ENCODE measurements at places on chromosomes 2 and 18. TPM values are rescaled to one million over a fixed set of nuclear protein-coding genes. Genes with fewer than 3 reads are reported as not detected.

DNA sequence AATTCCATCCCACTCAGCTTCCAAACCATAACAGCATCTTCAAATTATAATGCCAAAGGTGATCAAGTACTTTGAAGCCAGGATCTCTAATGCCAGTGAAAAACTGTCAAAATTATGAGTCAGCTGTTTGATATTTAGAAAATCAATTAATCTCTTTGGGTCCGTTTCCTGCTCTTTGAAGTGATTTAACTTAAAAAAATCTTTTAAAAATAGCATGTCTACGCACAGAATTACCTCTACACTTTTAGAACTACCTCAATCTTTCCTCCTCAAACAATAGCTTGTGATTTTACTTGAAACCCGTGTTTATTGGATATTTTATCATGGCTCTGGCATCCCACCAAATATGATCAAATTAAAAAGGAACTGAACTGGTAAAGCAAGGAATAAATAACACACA is 31.3 kb upstream of the TANK start:
- ATAC-seq, result no peak

- no peak for ATAC-seq
Measured at GRCh38 chr2:11588228-11589110, 54.6 kb downstream of the GREB1 start.

MEP1B gene
- total RNA-seq, result 0.17 TPM

EN1 gene
- total RNA-seq, result 0.96 TPM

DNA sequence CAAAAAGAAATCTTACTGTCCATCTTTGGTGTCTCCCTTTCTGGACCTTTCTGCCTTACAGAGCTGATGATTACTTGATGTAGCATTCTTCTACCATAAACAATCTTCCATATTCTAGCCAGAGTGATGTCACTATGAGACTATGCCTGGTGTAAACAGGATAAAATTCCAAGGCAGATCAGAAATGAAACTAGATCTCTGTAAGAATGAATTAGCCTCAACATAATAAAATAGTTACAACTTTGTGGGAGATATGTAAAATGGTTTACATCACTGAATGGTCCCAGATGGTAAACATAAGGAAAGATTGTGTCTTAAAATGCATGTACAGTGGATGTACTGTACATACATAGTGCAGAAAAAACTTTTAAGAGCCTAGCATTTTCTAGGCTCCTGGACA is 112.3 kb upstream of the ZNF521 start:
- ATAC-seq, result no peak

PDK1 gene
- 18.0 TPM for total RNA-seq

- no peak for ATAC-seq
Measured at GRCh38 chr2:74815941-74816340, 18.0 kb upstream of the HK2 start.

DNA sequence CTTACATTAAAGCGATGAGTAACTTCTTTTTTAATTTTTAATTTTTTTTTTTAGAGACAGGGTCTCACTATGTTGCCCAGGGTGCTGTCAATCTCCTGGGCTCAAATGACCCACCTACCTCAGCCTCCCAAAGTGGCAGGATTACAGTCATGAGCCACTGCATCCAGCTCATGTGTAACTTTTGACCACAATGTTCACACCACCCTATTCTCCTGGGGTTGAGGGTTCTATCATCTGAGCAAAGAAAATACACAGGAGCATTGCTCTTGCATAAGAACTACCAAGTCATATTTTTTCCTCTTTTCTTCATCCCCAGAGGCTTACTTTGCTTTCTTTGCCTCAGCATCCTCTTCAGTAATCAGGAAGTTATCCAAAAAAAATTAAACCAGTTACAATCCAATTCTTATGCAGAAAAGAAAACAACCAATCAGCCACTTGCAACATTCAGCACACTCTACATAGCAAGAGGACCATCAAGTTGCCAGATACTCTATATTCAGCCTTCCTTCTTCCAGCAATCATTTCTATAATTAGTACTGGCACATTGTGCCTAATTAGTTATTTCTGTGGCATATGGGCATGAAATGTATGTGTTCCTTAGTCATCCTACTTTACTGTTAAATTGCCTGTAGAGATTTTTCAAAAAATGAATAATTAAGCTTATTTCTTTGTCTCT is 345.6 kb downstream of the AKAIN1 start:
- ATAC-seq, result no peak

GRCh38 chr2:236241181-236242056 is 22.8 kb downstream of the ASB18 start:
- ATAC-seq, result no peak

UGT1A10 gene
- total RNA-seq, result not detected

GRCh38 chr2:172735582-172736423 is at the start of gene RAPGEF4:
Gene RAPGEF4, plus strand, starts transcription at chr2:172735845. Its CDS starts 139 bp downstream, at chr2:172735984.
- ATAC-seq, result peak; percentile 91

- ATAC-seq, result no peak
Measured at GRCh38 chr2:44430342-44430741, 68.6 kb downstream of the CAMKMT start.

DNA sequence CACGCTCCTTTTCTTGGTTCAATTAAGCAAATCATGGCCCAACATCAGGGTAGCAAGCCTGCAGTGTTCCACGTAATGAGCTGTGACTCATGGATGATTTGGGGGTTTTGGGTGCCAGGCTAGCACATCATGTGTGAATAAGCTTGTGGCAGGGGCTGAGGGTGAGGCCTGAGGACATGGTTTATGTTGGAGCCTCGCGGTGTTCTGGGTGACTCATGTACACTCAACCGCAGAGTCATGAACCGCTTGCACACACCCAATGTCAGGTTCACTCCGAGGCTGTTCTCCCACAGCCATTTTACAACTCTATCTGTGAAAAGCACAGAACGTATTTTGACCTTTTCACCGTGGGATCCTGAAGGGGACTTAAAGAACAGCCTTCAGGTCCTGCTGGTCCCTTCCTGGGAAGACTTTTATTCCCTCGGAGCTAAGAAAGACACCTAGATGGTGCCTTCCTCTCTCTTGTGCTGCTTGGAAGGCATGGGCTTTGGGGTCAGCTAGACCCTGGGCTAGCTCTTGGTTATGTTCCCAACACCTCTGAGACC is 139.9 kb upstream of the ZEB2 start:
- no peak for ATAC-seq

RAB31 gene
- 59.9 TPM for total RNA-seq

GRP gene
- not detected for total RNA-seq

GRCh38 chr2:83051538-83052170 is 1407.4 kb downstream of the SUCLG1 start:
- ATAC-seq, result no peak

GRCh38 chr2:103232865-103233264 is 471.0 kb downstream of the TMEM182 start:
- no peak for ATAC-seq

GRCh38 chr18:7157760-7158159 is 40.2 kb upstream of the LAMA1 start:
- no peak for ATAC-seq

DNA sequence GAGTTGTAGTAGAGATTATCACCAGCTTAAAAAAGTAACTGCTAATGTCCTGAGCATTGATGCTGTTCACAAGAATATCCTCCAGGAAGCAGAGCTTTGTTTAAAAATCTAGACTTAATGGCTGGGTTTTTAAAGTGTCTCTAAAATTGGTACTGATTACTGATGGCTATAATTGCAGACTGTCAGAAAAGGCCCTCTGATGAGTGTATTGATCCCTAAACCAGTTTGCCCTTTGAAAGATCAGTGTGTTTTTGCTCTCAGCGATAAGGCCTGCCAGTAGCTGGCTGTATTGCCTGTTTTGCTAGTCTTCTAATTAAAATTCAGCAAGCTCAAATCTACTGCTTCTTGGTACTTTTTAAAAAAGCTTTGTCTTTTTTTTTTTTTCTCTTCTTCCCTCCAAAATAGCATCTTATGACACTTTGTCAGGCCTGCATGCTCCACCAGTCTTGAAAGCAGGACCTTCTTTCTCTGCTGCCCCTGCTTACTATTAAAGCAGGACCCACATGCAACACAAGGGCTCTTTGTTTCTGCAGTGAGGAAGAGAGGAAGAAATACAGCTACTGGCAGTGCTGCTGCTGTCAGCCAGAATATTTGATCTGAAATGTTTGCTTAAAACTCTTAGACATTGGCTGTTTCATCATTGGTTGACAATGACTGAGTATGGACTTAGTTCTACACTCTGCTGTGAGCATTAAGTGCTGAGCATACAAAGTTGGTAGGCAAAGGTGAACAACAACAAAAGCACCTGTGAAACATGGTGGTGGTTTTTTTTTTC is 1.8 kb downstream of the SEC11C start:
- no peak for ATAC-seq

GREB1 gene
- total RNA-seq, result 23.3 TPM

DNA sequence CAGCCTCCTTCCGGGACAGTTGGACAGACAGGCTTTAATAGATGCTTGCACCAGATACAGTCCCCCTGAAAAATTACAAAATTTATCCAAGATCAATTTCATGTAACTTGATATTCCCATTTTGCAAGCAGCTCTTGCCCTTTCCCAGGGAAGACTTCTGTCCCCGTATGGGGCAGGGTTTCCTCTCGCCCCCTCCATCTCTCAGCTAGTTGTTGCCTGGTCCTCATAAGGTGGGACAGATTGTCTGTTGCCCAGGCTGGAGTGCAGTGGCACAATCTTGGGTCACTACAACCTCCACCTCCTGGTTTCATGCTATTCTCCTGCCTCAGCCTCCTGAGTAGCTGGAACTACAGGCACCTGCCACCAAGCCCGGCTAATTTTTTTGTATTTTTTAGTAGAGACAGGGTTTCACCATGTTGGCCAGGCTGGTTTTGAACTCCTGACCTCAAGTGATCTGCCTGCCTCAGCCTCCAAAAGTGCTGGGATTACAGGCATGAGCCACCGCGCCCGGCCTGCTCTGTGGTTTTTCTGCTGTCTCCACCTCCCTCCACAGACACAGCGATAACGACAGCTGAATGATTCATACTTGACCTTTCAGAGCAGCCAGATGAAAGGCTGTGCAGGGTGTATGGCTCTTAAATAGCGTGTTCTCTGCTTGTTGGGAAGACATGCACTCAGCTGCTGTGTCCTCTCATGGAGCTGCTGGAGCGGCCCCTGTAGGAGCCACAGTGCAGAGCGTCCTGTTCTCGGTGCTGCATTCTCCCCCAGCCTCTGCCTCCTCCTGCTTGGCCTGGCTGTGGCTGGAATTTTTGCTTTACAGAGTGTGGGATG is 61.4 kb downstream of the TTC39C start:
- ATAC-seq, result peak; percentile 94

KHK gene
- 4.7 TPM for total RNA-seq

MEMO1 gene
- 35.0 TPM for total RNA-seq

DNA sequence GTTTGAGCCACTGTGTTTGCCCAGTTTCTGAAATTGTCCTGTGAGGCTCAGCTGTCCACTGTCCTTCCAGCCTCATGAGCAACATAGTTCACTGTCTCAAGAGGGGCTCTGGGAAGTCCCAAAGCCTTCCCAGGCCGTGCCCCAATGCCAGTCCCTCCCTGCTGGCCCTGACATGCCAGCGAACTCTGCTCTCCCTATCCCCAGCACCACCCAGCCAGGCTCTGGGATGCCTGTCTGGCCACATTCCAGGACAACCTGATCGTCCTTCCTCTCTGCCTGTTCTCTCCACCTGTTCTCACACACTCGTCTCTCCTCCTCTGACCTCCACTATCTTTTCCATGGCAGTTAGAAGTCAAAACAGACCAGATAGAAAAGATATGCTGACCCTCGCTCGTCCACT is 278.0 kb upstream of the ID2 start:
- ATAC-seq, result no peak

LRRTM1 gene
- 0.15 TPM for total RNA-seq

UPP2 gene
- not detected for total RNA-seq

GRCh38 chr2:67510745-67511144 is 113.6 kb downstream of the ETAA1 start:
- ATAC-seq, result no peak

TIGD1 gene
- total RNA-seq, result 10.2 TPM

- ATAC-seq, result no peak
Measured at GRCh38 chr2:99279969-99280695, 20.9 kb downstream of the LYG1 start.

GRCh38 chr18:21194871-21195771 is 46.9 kb upstream of the GREB1L start:
- no peak for ATAC-seq

GRCh38 chr2:59462422-59463197 is 1090.8 kb downstream of the BCL11A start:
- peak; percentile 48 for ATAC-seq

DNA sequence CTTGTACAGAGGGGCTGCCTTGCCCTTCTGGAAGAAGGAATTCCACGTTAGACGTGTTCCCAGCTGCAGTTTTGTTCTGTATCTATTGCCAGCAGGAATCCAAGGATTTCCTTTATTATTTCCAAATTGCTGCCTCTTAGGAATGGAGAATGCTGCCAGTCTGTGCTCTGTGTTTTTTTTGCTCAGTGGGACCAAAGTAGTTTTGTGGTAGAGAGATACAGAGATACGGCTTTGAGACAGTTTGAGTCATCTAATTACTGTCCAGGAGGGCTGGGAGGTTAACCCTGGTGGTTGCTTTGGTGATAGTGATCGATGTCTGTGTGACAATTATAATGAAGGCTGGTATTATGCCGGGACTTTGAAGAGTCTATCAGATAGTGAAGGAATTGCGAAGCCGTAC is 26.3 kb downstream of the ASAP2 start:
- no peak for ATAC-seq

GRCh38 chr2:101199251-101199791 is 48.1 kb upstream of the TBC1D8 start:
- no peak for ATAC-seq

DNA sequence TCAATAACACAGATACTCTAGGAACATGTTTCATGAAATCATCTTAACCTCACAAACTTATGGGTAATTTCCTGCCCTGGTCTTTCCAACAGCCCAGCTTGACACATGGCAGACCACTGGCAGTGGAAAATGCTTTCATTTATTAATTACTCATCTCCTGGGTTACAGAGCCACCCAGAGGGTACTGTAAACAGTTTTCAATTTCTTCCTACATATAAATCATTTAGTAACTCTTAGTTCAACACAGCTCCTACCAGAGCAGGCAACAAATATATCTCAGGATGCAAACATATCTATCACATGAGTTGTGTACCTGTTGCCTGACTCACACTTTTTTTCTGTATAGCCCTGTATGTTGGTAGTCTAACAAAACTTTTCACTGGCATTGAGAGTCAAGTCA is 99.2 kb upstream of the VRK2 start:
- peak; percentile 45 for ATAC-seq

- no peak for ATAC-seq
Measured at GRCh38 chr2:128495996-128496547, 177.4 kb upstream of the HS6ST1 start.

GRCh38 chr18:9841752-9842151 is 44.0 kb upstream of the TXNDC2 start:
- ATAC-seq, result no peak

- peak; percentile 97 for ATAC-seq
Measured at GRCh38 chr2:201158111-201158929, 24.6 kb upstream of the CASP10 start.

DNA sequence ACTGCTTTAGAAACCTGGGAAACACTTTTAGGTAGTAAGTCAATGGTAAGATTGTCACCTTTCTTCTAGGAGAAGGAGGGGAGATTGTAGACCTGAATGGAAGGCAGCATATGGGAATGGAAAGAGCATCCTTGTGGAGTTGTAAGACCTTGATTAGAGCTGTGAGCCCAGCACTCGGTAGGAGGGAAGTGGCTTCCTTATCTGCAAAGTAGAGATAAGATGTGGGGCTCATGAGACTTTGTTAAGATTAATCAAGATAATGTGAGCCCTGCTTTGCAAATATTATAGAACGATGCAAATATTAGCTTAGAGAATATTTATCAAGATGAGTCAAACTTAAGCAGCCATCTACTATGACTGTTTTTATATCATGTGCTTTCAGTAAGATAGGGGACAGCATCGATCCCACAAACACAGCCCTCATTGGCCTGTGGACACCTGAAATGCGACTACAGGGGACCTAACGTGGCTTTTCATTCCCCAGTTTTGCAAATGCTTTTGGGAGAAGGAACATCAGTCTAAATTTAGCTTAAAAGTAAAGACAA is 243.7 kb downstream of the LTBP1 start:
- ATAC-seq, result no peak
